ENCODE measurements at places on chromosomes 3 and 15. TPM values are rescaled to one million over a fixed set of nuclear protein-coding genes. Genes with fewer than 3 reads are reported as not detected.

Gene GRK7
- 0.10 TPM for total RNA-seq

Gene UBE2E2
- total RNA-seq: 38.2 TPM

Gene ENTPD3
- not detected for total RNA-seq

Gene AHSG
- total RNA-seq: 0.85 TPM

Gene RETNLB
- total RNA-seq: not detected

Gene SPATA16
- not detected for total RNA-seq

Gene CKMT1A
- 4.6 TPM for total RNA-seq

Data from Panc1 (cell line).